ENCODE measurements at places on chromosomes 6 and 20.

DNA sequence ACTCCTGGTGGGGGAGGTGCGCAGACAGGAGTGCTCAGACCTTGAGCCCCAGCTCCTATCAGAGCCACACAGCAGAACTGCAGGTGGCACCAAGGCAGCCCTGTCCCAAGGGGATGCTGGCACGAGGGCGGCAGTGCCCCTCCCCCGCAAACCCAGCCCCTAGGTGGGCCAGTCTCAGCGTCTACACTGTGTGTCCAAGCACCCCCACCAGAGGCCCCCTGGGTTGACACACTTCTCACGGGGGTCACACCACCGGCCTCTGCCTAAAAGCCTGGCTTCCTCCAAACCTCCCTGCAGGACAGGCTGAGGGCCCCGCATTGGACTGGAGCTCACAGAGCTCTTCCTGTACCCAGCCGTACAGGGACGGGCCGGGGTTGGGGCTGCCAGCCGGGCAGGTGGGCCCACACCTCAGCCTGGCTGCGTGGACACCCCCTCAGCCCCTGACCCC lies 8.1 kb downstream of the SLC2A4RG start:
- no peak for ATAC-seq
- no peaks in the 10 kb centered on the region for H3K4me1 ChIP-seq
- no peak overlapping the region for H3K4me3 ChIP-seq
- no peaks in the 10 kb centered on the region for H3K27me3 ChIP-seq

DNA sequence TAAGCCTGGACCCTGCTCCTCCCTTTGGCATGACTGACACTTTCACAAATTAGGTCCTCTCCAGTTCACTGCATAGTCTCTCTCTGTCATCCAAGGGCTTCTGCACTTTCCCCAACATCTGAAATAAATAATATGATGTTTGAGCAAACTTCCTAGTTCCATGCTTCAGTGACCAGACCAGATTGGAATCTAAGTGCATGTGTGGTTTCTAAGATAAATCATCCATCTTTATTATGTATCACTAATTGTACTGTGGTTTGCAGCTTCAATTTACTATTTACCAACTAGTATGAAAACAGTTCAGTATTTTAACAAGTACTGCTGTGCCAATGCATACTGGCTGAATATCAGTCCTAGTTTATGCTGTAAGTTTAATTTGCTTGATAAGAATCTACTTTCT lies 18.7 kb downstream of the SESN1 start:
- no peaks in the 10 kb centered on the region for H3K36me3 ChIP-seq
- ATAC-seq, result no peak
- H3K27me3 ChIP-seq, result no peaks in the 10 kb centered on the region
- H3K4me1 ChIP-seq, result peaks cover 19% of the 10 kb centered on the region

GRCh38 chr6:117389227-117390057 lies 36.3 kb downstream of the ROS1 start:
- H3K27ac ChIP-seq, result no peak overlapping the region
- ATAC-seq, result no peak
- H3K4me3 ChIP-seq, result no peak overlapping the region
- no peaks in the 10 kb centered on the region for H3K4me1 ChIP-seq
- H3K27me3 ChIP-seq, result no peaks in the 10 kb centered on the region

GRCh38 chr20:57881466-57882385 lies 171.9 kb upstream of the PMEPA1 start:
- H3K27me3 ChIP-seq, result peaks cover 12% of the 10 kb centered on the region
- H3K4me1 ChIP-seq, result peaks cover 3% of the 10 kb centered on the region
- no peak for ATAC-seq
- no peak overlapping the region for H3K27ac ChIP-seq
- no peak overlapping the region for H3K4me3 ChIP-seq

DNA sequence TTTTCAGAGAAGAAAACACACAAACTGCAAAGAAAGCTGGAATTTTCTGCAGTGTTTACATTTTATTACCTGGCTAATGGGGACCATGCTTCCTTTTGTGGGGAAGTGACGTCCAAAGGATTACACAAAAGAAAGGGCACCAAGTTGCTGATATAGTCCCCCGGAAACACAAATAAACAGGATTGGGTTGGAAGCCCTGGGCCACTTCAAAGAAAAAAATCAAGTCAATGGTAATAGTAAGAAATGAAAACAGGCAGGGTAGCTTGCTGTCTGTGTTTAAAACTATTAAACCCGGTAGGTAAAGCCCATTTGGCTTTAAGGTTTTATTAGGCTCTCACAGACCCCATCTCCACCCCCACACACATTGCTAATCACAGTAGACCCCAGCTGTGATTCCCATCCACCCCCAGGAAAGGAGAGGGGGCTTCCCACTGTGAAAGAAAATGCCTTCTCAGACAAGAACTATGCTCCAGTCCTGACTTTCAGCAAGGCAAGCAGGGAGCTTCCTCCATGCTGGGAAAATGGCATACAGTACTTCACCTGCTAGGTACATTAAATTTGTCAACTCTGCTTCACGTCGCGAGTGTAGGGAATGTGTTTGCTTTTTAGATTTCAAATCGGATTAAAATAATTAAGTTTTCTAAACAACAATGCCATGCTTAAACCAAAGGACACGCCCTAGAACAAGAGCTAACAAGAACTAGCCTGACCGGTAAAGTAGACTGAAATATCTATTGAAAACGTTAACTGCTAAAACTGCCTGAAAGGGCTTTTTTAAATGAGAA lies 1.1 kb downstream of the PERP start:
- ATAC-seq, result no peak
- H3K27ac ChIP-seq, result peak overlapping the region; percentile 87
- peak overlapping the region; percentile 83 for H3K4me3 ChIP-seq
- H3K4me1 ChIP-seq, result no peaks in the 10 kb centered on the region
- no peaks in the 10 kb centered on the region for H3K27me3 ChIP-seq

DNA sequence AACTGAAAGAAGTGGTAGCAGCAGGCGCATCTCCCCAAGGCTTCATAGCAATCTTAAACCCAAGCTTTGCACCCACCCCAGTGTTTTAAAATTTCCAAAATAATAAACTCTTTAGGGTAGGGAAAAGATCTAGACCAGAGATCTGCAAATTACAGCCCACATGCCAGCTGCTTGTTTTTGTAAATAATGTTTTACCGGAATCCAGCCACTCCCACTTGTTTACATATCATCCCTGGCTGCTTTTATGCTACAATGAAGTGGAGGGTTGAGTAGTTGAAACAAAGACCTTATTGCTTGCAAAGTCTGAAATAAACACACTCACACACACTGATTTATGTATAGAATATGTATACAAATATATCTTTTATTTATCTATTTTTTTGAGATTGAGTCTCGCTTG lies 30.0 kb downstream of the SLX4IP start:
- no peak overlapping the region for H3K4me3 ChIP-seq
- peaks cover 9% of the 10 kb centered on the region for H3K4me1 ChIP-seq
- no peaks in the 10 kb centered on the region for H3K27me3 ChIP-seq
- ATAC-seq, result no peak

GRCh38 chr6:110367825-110368224 lies 9.7 kb upstream of the METTL24 start:
- peaks cover 5% of the 10 kb centered on the region for H3K4me1 ChIP-seq
- ATAC-seq, result no peak
- H3K36me3 ChIP-seq, result no peaks in the 10 kb centered on the region
- H3K27ac ChIP-seq, result no peak overlapping the region

DNA sequence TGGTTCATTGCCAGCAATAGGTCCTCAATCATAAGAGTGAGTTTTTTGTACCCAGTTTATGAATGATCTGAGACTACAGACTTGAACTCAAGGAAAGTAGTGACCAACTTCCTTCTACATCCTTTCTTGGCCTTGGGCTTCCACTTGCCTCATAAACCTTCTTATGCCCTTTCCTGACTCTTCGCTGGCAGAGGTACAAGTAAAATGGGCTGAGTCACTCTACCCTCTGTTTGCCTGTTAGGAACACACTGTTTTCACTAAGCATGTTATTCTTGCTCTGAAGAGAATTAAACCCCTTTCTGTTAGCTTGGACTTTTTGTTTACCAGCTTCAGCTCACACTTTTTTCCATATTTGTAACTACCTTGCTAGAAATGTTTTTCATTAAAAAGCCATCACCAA lies 74.4 kb downstream of the PKHD1 start:
- no peaks in the 10 kb centered on the region for H3K4me1 ChIP-seq
- ATAC-seq, result no peak
- H3K27me3 ChIP-seq, result no peaks in the 10 kb centered on the region
- no peak overlapping the region for H3K4me3 ChIP-seq
- no peaks in the 10 kb centered on the region for H3K36me3 ChIP-seq

GRCh38 chr20:58677079-58677604 lies 15.5 kb upstream of the NPEPL1 start:
- no peak overlapping the region for H3K4me3 ChIP-seq
- no peak for ATAC-seq
- H3K27me3 ChIP-seq, result no peaks in the 10 kb centered on the region
- H3K36me3 ChIP-seq, result no peaks in the 10 kb centered on the region
- H3K27ac ChIP-seq, result no peak overlapping the region

DNA sequence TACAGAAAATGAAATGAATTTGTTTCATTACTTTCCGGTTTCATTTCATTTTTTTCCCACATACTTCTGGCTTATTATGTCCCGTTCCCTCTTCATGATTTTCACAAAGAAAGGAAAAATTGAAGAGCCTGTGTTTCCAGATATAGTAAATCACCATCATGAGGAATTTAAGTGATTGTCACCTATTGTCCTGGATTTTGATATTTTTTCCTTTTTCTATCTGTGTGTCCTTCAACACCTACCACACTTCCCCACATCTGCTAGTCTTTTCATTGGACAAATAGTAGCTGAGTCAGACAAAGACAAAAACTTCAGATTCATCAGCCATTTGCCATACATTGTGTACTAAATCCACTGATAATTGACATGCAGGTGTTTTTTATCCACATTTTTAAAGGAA lies 258.2 kb upstream of the HSF2 start:
- H3K27ac ChIP-seq, result no peak overlapping the region
- ATAC-seq, result no peak
- H3K4me3 ChIP-seq, result no peak overlapping the region

DNA sequence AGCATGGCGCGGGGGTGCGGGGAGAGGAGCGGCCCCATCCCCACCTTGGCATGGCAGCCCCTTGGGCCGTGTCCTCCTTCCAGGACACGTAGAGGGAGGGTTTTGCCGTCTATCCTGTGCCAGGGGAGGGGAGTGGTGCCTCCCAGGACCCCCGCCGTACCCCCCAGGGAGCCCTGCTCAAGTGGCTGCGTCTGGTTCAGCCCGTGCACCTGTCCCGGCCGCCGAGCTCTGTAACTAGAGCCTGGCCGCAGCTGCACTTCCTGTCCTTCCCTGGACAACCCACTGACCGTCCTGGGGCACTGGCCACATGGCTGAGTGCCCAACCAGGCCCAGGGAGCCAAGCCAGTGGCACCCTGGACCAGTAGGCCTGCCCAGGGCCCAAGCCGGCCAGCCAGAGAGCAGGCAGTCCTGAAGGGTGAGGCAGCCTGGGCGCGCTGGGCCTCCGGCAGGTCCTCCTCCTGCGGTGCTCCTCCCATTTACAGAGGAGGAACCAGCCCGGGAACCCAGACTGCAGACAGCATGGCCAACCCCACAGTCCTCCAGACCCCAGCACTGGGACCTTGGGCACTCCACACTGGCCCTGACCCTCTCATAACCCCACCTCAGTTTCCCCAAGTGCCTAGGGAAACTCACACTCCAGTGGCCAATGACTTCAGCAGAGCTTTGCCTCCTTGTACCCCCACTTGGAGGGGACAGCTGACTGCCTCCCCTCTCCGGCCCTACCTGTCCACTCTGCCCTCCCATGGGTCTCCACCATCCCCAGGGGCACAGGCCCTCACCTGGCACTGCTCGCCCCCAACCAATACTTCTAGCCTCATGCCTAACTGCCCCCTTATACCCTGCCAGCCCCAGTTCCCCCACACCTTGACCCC lies 8.7 kb downstream of the LAMA5 start:
- H3K4me1 ChIP-seq, result peaks cover 98% of the 10 kb centered on the region
- ATAC-seq, result peak; percentile 21
- peak overlapping the region; percentile 33 for H3K4me3 ChIP-seq
- H3K27me3 ChIP-seq, result no peaks in the 10 kb centered on the region
- H3K36me3 ChIP-seq, result peaks cover 4% of the 10 kb centered on the region

DNA sequence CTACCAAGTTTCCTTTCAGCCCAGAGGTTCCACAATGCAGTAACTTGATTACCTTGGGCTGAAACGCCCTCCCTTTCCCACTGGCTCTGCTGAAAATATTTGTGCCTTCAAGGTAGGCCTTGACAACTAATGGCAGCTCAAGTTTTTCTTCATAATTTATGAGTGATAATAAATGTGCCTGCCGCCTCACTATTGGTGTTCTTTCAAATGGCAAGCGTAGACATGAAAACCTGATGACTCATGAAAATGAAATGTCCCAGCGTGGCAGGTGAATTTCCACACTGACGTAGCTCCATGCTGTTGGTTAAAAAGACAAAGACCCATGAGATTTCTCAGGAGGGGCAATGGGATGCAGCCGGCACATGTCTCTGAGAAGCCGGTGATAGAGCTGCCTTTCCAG lies 107.2 kb upstream of the GGTLC1 start:
- H3K4me3 ChIP-seq, result no peak overlapping the region
- H3K27me3 ChIP-seq, result peaks cover 19% of the 10 kb centered on the region
- H3K27ac ChIP-seq, result no peak overlapping the region
- no peaks in the 10 kb centered on the region for H3K36me3 ChIP-seq
- no peaks in the 10 kb centered on the region for H3K4me1 ChIP-seq

- H3K4me1 ChIP-seq, result peaks cover 84% of the 10 kb centered on the region
- peak overlapping the region; percentile 35 for H3K27ac ChIP-seq
- no peaks in the 10 kb centered on the region for H3K27me3 ChIP-seq
- no peak overlapping the region for H3K4me3 ChIP-seq
- ATAC-seq, result no peak
These were observed 93.4 kb downstream of the HIVEP2 start for GRCh38 chr6:142851601-142852000.

DNA sequence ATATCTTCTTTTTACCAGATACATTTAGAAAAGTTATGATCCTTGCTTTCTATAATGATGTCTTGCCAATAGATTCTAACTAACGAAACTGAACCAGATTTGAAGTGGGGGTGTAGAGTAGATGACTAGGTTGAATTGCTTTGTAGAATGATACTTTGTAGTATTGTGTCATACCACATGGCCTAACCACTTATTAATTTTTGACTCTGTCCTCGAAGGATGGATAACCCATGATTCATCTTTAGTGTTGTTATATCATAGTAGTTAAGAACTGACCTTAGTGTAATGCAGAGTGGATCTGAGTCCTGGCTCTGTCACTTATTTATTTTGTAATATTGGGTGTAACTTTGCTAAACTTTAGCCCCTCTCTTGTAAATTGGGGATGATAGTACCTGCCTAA lies 4.5 kb downstream of the PHF3 start:
- peaks cover 26% of the 10 kb centered on the region for H3K4me1 ChIP-seq
- no peak overlapping the region for H3K4me3 ChIP-seq
- H3K27me3 ChIP-seq, result no peaks in the 10 kb centered on the region
- no peak for ATAC-seq
- H3K27ac ChIP-seq, result no peak overlapping the region
- no peaks in the 10 kb centered on the region for H3K36me3 ChIP-seq

- no peak overlapping the region for H3K27ac ChIP-seq
- no peak for ATAC-seq
- no peaks in the 10 kb centered on the region for H3K27me3 ChIP-seq
- H3K4me3 ChIP-seq, result no peak overlapping the region
These were observed 396.2 kb upstream of the SLC35B3 start for GRCh38 chr6:8831366-8832152.

- no peak for ATAC-seq
- no peaks in the 10 kb centered on the region for H3K36me3 ChIP-seq
- no peaks in the 10 kb centered on the region for H3K27me3 ChIP-seq
- no peak overlapping the region for H3K27ac ChIP-seq
- H3K4me1 ChIP-seq, result no peaks in the 10 kb centered on the region
These were observed 296.5 kb downstream of the SLC35F1 start for GRCh38 chr6:118203545-118203944.

GRCh38 chr6:112842330-112842685 lies 495.2 kb downstream of the RFPL4B start:
- H3K36me3 ChIP-seq, result no peaks in the 10 kb centered on the region
- H3K27ac ChIP-seq, result no peak overlapping the region
- no peak overlapping the region for H3K4me3 ChIP-seq
